ENCODE measurements at places on chromosomes 2 and 18.

DNA sequence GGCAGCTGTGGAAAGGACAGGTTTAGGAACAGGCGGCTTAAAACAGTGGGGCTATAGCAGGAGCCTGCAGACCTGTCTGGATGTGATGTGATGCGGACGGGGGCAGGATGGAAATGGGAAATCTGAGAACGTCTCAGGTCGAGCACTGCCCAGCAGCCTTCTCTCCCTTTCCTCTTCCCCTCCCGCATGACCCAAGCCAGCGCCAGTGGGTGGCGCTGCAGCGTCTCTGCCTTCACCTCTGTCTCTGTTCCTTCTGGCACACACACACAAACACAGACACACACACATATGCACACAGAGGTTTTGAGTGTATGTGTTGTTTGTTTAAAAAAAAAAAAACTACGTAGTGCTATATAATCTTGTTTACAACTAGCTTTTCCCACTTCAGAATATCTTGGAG, 82.0 kb upstream of the SLC66A3 start:
- no peak for DNase-seq

DNA sequence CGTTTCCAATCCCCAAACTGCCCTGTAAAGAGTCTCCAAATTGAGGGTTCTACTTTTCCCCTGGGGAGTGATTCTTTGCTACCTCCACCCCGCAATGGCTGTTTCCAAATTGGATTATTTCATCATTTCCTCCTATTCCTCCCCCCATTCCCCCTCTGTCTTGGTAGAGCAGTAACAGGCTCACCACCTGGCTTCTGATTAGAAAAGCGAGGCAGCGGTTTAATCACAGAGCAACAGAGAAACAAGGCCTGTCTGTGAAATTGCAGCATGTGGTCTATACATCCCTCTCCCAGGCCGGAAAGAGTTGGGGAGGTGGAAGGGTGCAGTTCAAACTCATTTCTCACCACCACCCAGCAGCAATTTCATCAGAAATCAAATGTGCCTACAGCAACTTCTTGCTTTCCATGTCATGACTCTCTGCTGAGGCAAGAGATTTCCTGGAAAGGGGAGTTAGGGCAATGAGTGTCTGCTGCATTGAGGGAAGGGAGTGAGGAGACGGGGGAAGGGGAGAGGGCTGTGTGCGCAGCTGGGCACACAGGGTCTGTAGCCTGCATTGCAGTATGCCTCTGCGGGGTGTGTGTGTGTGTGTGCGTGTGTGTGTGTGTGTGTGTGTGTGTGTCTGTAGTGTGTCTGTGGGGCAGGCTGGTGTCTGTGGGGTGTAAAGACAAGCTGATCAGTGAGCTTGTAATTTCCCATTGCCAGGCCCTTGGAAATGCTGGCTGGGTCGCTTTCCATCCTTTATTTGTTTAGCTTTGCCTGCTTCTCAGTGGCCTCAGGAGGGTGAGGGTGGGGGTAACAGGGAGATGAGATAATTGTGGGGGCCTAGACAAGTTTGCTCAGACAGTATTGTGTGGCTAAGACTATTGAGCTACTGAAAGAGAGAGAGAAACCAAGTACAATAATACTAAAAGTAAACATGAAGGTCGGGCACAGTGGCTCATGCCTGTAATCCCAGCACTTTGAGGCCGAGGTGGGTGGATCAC, 13.5 kb upstream of the IGFBP2 start:
- DNase-seq = no peak

GRCh38 chr18:47953471-47953931, 23.0 kb upstream of the SMAD2 start:
- DNase-seq = no peak

GRCh38 chr2:195168369-195168768, 488.7 kb upstream of the SLC39A10 start:
- DNase-seq = no peak

DNA sequence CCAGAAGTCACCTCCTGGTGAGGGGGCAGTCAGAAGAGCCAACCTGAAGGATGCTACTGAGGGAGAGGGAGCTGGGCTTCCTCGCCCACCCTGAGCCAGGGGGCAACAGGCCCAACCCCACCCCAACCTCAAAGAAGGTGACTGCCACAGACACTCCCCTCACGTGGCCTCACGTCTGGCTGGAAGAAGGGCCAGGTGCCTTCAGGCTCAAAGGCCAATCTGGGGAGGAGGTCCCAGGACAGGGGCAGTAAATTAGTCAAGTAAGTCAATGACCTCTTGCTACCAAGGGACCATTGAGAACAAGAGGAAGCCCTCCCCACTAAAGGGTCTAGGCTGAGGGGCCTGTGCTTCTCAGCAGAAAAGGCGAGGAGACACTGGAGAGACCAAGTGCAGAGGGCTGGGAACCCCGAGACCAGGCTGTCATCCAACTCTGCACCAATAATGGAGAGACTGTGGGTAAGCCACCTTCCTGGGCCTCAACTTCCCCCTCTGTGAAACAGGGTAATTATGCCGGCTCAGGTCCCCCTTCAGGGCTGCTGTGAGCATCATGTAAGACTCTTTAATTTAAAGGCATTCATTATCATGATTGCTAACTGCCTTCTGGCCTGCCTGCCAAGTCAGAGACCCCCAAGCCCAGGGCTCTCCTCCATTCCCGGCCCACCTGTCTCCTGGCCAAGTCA, 20.2 kb upstream of the TNS1 start:
- no peak for DNase-seq

DNA sequence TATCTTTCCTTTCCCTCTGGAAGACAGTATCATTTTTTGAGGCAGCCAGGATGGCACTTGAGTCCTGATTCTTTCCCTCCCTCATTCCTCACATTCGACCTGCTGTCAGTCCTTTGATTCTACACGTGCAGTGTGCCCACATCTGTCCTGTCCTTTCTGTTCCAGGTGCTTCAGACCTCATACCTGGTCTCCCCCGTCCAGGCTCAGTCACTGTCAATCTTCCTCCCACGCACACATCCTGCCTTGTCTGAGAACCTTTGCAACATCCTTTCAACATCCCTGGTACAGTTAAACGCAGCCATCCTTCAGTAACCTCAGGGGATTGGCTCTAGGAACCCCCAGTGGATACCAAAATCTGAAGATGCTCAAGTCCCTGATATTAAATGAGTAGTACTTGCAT, 10.1 kb downstream of the BCL2 start:
- DNase-seq = no peak

- DNase-seq = no peak
Observed at GRCh38 chr2:47198985-47199451, 43.9 kb upstream of the STPG4 start.

- no peak for DNase-seq
Observed at GRCh38 chr2:96098900-96099590, 17.3 kb downstream of the ADRA2B start.

DNA sequence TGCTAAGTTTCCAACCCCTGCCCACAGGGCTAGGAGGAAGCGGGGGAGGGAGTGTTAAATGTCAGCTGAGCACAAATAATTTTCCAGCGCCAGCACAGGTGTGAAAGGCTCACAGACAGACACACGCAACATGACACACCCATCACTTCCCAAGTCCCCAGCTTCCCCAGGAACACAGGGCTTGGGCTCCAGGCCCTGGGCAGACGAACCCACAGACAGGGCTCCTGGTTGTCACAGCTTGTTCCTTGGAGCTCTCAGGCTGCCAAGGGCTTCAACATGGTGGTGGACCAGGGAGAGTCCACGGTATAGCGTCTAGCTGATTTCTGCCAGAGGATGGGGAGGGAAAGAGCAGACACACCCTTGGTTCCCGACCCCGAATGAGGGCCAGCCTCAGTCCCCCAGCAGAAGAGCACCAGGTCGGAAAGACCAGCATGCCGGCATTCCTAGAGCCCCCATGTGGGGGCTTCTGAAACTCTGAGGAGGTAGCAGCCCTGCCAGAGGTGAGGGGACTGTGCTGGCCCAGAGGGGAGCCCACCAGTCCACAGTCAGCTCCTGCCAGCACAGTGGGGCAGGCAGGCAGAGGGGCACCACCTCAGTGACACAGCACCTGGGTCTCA, 1.9 kb downstream of the DUSP2 start:
- no peak for DNase-seq

GRCh38 chr18:35005963-35006577, 35.1 kb upstream of the MAPRE2 start:
- DNase-seq = no peak

DNA sequence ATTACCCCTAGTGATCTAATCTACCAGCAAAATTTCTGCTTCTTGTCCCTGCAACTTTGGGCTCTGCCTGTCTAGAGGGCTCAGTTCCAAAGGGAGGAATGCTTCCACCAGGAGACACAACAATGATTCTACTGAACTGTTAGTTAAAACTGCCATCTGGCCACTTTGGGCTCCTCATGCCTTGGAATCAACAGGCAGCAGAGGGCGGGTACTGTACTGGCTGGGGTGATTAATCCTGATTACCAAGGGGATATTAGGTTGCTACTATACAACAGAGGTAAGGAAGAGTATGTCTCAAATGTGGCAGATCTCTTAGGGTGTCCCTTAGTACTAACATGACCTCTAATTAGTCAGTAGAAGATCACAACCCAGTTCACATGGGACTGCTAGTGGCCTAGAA, 21.4 kb downstream of the HADHA start:
- no peak for DNase-seq

DNA sequence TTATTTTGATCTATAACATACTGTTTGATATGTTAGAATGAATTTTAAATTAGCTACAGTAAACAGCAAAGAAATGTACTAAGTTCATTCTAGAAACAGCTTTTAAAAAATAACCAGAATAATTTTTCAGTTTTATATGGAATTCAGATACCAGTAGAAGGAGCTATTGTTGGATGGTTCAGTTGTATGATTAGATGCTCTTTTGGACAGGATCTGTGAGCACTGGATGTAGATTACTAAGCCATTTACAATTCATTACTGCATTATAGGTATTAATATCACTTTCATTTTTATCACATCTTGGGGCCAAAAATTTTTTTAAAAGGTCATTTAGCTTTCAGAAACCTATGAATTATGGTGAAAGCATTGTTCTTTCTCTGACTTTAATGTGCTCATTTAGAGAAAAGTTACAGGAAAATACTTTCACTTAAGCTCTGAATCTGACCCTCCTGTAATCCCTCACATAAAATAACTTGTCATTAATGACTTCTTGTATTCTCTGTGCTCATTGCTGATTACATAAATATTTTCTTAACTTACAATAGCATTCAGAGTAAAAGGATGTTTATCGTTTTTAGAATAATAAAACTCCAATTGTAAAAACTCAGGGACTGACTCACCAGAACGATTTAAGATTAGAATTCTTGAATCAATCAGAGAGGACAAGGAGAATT, 750.2 kb downstream of the SLC4A3 start:
- no peak for DNase-seq

DNA sequence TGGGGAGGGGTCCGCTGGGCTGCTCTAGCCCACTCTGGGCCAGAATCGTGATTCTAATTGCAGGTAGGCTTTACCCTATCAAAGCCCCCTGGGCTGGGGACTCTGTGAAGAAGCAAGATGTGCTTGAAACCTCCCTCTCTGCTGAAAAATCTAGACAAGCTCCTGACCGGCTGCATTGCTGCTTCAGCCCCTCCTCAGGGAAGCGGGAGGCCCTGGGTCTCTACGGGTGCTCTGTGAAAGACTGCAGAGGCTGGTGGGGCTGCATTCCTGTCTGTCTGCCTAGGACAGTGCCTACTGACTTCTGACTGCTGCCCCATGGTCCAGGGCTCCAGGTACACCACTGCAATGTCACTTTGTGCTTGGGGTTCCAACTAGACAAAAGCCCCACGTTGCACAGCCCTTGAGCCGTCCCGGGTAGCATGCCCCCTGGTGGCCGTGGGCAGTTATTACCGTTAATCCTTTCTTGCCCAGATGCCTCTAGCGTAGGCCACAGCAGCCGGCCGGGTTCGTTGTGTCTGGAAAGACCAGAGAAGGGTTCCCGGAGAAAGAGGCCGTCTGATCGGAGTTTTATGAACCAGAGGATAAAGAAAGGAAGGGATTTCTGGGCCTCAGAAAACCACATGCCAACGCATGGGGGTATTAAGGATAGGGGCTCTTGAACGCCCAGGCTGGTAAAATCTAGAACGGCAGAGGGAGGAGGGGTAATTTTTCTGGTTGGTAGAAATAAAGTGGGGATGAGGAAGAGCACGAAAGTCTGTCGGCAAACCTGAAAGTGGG, 15.9 kb upstream of the C1QL2 start:
- DNase-seq = no peak

DNA sequence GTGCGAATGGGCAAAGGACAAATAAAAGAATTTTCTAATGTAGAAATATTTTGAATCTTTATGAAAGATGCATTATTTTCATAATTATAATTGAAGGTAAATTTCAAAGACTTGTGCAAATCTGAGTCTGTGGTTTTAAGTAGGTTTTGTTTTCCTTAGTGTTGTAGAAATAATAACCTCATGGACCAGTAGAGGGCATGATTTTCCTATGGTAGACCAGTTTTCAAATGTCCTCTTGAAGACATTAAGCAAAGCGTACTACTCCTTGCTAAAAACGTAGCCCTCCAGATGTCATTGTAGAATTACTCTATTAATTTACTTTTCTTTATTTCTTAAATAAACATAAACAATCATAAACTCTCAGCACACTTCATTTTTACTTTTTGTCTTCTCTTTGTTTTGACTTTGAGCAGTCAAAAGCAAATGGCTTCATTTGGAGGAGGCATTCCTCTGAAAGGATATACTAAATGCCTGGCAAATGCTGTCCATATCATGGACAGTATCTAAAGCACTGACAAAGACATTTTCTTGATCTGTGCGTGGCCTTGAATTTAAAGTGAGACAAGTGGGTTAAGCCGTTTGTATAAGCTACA, 85.8 kb upstream of the FAM237A start:
- no peak for DNase-seq

DNA sequence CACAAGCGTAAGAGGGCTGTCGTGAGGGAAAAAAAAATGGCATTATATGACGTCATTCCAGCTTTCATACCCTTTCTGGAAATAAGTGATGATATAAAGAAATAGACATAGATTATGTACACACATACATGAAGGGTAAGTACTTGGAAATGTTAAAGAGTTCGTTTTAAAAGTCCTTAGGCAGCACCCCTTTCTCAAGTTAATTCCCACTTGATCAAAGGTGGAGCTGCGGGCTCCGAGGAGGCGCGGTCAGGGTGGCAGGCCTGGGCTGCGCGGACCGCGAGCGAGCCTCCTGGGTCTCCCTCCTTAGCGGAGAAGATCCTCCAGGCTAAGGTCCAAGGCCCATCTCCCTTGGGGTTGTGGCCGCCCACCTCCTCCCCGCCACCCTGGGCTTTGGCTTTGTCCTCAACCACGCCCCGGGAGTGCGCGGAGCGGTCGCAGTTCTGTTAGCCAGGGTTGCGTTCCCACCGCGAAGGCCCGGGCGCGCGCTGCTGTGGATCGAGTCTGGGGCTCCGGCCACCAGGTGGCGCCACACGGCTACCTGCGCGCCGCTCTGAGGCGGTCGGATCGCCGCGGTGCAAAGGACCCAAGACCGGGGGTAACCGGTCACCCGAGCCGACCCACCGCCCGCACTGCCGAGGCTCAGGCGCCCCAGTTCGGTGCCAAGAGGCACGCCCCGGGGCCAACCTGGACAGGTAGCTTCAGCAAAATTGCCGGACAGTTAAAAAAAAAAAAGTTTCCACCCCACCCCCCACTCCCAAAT, 66.8 kb downstream of the HNRNPLL start:
- DNase-seq = peak; percentile 56

- no peak for DNase-seq
Observed at GRCh38 chr2:76283350-76283749, 572.6 kb upstream of the GCFC2 start.

Data from substantia nigra (tissue), 51 donors.